ENCODE measurements at places on chromosomes 7 and 10. TPM values are rescaled to one million over a fixed set of nuclear protein-coding genes. Genes with fewer than 3 reads are reported as not detected.

IFIT1 gene
- 18.1 TPM for polyA plus RNA-seq

HDAC9 gene
- polyA plus RNA-seq, result 8.4 TPM

SPDYE2B gene
- 0.60 TPM for polyA plus RNA-seq

DNA sequence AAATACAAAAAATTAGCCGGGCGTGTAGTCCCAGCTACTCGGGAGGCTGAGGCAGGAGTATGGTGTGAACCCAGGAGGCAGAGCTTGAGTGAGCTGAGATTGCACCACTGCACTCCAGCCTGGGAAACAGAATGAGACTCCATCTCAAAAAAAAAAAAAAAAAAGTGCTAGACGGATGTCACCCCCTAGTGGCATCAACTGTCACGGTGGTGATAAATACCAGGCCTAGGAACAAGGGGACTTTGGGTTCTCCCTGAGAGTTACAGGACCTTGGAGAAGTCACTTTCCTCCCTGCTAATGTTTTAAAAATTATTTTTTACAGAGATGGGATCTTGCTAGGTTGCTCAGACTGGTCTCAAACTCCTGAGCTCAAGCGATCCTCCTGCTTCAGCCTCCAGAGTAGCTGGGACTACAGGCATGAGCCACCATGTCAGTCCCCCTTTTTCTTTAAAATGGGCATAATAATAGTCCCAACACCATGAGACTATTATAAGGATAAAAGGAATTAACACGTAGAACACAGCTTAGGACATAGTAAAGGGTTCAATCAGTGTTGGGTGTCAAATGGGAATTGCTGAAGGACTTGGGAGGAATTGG is 2.6 kb upstream of the TMEM130 start:
- DNase-seq, result no peak

- DNase-seq, result no peak
These were observed 153.0 kb upstream of the PDE1C start for GRCh38 chr7:32223071-32223650.

GRCh38 chr7:120992965-120993494 is 4.5 kb downstream of the CPED1 start:
- DNase-seq, result no peak
